ENCODE measurements at places on chromosomes 3 and 15.

GRCh38 chr3:171458864-171459136 lies 1.4 kb downstream of the TNIK start:
- no peak for DNase-seq
- H3K27ac ChIP-seq, result 0 out of 2 replicates have a peak overlapping the region, but pooled peaks have one; percentile 11
- H3K4me1 ChIP-seq, result peaks cover 3% of the 10 kb centered on the region
- H3K4me3 ChIP-seq, result peak overlapping the region; percentile 86

GRCh38 chr3:45939341-45939771 lies 3.9 kb upstream of the CXCR6 start:
- DNase-seq, result peak; percentile 6
- no peak overlapping the region for H3K4me3 ChIP-seq
- no peak overlapping the region for H3K27ac ChIP-seq
- peaks cover 14% of the 10 kb centered on the region for H3K36me3 ChIP-seq
- peaks cover 4% of the 10 kb centered on the region for H3K4me1 ChIP-seq

DNA sequence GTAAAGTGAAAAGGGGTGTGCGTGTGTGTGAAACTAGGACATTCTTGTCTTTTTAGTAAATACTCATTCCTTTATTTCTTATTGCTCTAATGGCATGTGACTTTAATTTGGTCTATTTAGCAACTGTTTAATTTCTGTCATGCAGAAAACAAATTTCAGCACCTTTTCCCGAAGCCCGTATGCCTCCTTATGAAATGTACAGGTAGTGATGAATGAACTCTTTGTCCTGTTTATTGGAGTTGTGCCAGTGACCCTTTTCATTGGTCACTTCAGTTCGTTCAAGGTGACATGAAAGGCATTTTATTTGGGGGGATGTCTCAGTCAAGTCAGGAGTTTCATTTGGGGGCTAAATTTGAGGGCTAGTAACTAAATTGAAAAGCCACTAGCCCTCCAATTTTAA lies 55.2 kb downstream of the ITPR1 start:
- no peaks in the 10 kb centered on the region for H3K4me1 ChIP-seq
- peaks cover 2% of the 10 kb centered on the region for H3K27me3 ChIP-seq
- H3K36me3 ChIP-seq, result no peaks in the 10 kb centered on the region
- no peak overlapping the region for H3K4me3 ChIP-seq
- H3K27ac ChIP-seq, result no peak overlapping the region
- no peak for DNase-seq

DNA sequence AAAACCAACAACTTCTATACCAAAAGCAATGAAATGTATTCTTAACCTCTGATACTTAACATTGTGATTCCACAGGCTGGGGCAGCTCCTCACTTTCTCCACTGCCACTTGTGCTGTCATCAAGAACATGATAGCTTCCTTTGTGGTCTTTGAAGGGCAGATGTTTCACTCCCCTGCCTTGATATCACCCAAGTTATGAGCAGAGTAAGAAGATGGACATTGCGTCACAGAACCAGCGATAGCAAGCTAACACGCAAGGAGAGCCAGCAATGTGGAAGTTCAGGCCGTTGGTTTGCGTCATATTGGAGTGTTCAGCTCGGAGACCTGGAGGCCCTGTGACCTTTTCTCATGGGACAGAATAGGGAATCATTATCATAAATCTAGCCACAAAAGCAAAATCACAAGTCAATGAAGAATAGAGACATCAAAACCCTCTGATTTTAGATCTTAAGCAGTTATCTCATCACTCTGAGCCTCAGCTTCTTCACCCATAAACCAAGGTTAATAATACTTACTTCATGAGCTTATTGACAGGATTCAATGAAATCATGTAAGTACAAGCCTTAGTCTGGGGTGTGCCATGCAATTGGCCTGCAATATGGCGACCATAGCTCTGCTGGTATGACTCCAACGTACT lies 183.8 kb upstream of the THBS1 start:
- H3K4me3 ChIP-seq, result no peak overlapping the region
- H3K36me3 ChIP-seq, result no peaks in the 10 kb centered on the region
- H3K27ac ChIP-seq, result no peak overlapping the region
- no peak for DNase-seq
- H3K4me1 ChIP-seq, result peaks cover 2% of the 10 kb centered on the region

DNA sequence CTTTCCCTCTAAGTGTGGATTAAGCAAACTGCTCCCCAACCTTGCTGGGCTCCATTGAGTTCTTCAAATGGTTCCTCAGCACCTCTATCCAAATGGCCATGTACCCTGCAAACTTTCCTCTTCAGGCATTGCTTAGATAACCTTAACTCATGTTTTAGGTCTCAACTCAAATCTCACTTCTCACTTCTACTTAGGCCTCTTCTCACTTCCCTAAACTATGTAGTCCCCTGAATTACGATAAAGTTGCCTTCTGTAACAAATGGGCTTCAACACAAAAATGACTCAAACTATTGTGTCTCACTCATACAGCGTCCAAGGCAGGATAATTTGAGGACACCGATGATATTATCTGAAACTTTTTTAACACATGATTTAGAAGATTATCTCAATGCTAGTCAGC lies 62.4 kb upstream of the STAC start:
- H3K36me3 ChIP-seq, result no peaks in the 10 kb centered on the region
- H3K27me3 ChIP-seq, result no peaks in the 10 kb centered on the region
- H3K27ac ChIP-seq, result no peak overlapping the region
- no peak for DNase-seq
- no peak overlapping the region for H3K4me3 ChIP-seq

DNA sequence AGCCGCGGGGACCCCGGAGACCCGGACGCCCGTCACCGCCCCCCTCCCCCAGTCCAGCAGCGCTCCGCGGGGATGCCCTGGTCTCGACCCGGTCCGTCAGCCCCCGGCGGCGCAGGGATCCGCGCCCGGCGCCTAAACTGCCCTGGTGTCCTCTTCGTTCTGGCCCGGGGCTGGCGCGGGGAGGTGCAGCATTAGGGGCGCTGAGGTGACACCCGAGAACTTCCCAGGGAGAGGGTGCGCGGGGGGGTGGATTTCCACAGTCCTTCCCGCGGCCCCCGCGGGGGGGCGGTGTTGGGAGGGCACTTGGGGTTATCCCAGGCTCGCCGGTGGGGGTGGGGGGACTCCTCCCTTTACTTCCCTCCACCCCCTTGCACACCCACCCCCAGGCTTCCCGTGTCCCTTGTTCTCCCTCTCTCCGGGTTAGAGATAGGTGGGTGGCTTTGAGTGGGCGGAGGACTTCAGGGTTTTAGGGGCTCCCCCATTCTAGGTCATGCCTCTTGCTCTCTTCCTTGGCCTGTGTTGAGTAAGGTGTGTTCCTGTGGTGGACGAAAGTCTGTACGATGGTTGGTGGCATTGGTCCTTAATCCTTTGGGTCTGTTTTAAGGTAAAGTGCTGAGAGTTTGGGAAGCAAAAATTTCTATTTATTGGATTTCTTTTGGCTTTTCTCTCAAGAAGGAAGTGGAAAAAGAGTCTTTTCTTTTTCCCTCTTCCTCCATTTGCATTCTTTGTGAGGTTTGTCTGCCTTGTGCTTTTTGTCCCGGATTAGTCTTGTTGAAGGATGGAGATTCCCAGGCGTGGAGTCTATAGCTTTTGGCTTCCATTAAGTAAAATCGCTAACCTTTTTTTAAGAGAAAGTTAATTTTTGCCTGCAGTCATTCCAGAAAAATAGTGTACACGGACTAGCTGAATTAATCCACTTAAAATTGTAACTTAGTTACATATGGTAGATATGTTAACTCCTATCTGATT lies 811 bp downstream of the SKIL start:
- H3K4me3 ChIP-seq, result peak overlapping the region; percentile 73
- peaks cover 11% of the 10 kb centered on the region for H3K36me3 ChIP-seq
- peak; percentile 59 for DNase-seq
- peaks cover 18% of the 10 kb centered on the region for H3K4me1 ChIP-seq
- H3K27me3 ChIP-seq, result no peaks in the 10 kb centered on the region
- H3K27ac ChIP-seq, result peak overlapping the region; percentile 82

GRCh38 chr15:60397772-60398445 lies at the start of gene ANXA2:
TSS of gene ANXA2 (minus strand) at chr15:60397986. CDS start at chr15:60386075, 11,911 bp downstream.
- peaks cover 29% of the 10 kb centered on the region for H3K36me3 ChIP-seq
- H3K27ac ChIP-seq, result peak within 1 kb of the TSS; percentile 96
- H3K27me3 ChIP-seq, result no peaks in the 10 kb centered on the region
- peaks cover 44% of the 10 kb centered on the region for H3K4me1 ChIP-seq
- DNase-seq, result peak; percentile 84
- H3K4me3 ChIP-seq, result peak within 1 kb of the TSS; percentile 70

DNA sequence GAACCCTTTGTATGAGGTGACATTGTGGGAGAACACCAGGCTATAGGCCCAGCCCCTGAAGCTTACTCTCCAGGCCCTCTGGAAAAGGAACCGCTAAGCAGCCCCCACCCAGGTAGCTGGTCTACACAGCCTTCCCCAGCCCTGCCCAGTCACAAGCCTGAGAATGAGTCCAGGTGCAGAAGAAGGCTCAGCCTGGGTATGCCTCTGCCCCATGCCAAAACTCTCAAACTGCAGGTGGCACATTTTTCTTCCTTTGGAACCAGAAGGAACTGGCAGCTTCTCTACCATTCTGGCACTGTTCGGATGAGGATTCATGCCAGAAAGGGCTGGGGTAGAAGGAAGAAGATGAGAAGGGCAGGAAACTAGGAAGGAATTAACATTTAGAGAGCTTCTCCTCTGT lies 23.7 kb upstream of the TBC1D21 start:
- H3K36me3 ChIP-seq, result no peaks in the 10 kb centered on the region
- H3K4me3 ChIP-seq, result no peak overlapping the region
- H3K27ac ChIP-seq, result no peak overlapping the region
- no peaks in the 10 kb centered on the region for H3K4me1 ChIP-seq
- DNase-seq, result no peak
- H3K27me3 ChIP-seq, result peaks cover 43% of the 10 kb centered on the region

DNA sequence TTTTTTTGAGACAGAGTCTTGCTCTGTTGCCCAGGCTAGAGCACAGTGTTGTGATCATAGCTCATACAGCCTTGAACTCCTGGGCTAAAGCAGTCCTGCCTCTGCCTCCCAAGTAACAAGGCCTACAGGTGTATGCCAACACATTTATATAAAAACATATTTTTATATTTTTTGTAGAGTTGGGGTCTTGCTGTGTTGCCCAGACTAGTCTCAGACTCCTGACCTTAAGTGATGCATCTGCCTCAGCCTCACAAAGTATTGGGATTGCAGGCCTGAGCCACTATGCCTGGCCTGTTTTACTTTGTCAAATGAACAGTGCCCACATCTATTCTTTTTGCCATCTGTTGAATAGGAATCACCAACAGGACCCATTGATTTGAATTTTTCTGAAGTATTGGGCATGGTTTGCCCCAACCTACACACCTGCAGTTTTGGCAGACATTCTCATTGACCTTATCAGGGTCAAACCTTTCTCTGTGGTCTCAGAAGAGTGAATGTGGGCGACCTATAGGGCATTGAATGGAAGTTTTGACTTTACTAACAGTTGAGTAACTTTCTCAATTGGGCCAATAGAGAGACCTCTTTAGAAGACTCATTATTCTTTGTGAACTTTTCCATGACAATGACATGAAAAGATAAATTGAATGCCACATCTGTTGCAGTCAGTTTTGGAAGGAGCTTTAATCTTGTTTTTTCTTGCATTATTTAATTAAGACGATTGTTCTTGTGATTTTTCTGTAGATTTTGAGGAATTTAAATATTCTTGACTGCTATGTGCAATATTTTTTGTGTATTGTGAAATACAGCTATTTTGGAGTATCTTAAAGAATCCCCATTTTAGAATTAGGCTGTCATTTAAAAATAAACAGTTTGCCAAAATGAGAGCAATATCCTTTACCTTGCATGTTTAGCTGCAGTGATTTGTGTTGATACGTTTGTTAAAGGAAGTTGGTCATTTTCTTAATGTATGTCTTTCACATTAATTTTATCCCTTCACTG lies 2.7 kb downstream of the IREB2 start:
- H3K36me3 ChIP-seq, result peaks cover 21% of the 10 kb centered on the region
- H3K27me3 ChIP-seq, result no peaks in the 10 kb centered on the region
- no peak for DNase-seq
- H3K4me3 ChIP-seq, result no peak overlapping the region
- H3K27ac ChIP-seq, result no peak overlapping the region

Measured in IMR-90 (cell line).